Sigmoid colon (tissue), 7 donors: ENCODE measurements at places on chromosomes 1 and 21. TPM values are rescaled to one million over a fixed set of nuclear protein-coding genes. Genes with fewer than 3 reads are reported as not detected.

Gene ALPL
- 0.36 TPM for total RNA-seq

Gene ADGRB2
- total RNA-seq, result 3.9 TPM

Gene C1orf94
- total RNA-seq, result not detected

Gene KIF2C
- 1.9 TPM for total RNA-seq

Gene ELAPOR1
- total RNA-seq, result 0.71 TPM

Gene PROX1
- total RNA-seq, result 6.4 TPM

Gene HSD11B1
- total RNA-seq, result 10.0 TPM

Gene SPRR2B
- not detected for total RNA-seq
